ENCODE measurements at places on chromosomes 6 and 20.

DNA sequence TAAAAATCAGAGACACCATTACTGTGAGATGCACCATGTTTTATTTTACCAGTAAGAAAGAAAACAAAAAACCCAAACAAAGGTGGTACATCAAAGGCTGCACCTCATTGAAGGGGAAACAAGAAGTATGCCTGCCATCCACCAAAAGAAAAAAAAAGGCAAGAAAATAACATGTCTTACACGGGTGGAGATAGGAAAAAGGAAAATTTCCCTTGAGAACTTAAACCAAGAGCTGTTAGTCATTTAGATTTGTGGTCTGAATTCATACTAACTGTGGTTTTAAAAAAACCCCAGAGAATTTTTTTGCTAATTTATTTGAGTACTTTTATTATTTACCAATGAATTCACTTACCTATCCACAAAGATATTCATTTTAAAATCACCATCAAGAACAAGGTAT is 144.0 kb downstream of the LRRC1 start:
- DNase-seq, result no peak

- no peak for DNase-seq
Observed at GRCh38 chr6:149438855-149439254, 38.8 kb downstream of the SUMO4 start.

DNA sequence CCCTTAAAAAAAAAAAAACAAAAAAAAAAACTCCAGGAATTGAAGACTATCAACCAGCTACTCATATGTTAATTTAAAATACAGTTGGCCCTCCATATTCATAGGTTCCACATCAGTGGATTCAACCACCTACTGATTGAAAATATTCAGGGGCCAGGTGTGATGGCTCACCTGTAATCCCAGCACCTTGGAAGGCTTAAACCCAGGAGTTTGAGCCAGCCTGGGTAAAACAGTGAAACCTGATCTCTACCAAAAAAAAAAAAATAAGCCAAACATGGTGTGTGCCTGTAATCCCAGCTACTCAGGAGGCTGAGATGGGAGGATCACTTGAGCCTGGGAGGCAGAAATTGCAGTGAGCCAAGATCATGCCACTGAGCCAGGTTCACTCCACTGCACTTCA is 72.4 kb upstream of the SMIM8 start:
- no peak for DNase-seq

DNA sequence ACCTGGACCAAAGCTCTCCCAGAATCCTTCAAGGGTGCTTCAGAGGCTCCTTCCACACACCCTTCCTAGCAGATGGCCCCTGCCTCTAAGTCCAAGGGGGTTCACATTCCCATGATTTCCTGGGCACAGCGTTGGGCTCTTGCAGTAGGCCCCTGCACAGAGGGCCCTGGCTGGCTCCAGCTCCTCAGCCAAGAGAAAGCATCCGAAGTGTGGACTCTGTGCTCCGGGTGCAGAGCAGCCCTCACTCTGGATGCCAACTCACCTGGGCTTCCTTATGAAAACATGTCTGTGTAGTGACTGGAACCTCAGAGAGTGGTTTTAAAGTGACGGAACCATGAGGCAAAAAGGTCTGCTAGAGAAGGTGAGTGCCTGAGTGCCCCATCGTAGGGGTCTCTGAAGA is 11.6 kb downstream of the YTHDF1 start:
- DNase-seq, result no peak

DNA sequence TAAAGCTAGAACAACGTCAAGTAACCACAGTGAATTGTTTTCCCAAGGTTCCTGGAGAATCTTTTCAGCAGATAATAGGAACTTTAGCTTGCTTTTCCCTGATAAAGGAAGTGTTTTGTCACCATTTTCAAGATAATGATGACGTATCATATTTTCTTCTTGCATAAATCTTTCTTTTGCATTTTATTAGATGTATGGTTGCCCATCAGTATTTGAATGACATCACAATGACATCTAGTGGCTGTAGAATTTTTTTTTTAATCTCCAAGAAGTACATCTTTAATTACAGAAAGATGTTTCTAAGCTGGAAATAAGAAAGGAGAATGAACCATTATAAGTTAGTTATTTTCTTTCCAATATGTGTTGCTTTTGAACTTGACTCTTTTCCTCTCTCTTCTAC is 83.0 kb downstream of the CENPW start:
- no peak for DNase-seq

DNA sequence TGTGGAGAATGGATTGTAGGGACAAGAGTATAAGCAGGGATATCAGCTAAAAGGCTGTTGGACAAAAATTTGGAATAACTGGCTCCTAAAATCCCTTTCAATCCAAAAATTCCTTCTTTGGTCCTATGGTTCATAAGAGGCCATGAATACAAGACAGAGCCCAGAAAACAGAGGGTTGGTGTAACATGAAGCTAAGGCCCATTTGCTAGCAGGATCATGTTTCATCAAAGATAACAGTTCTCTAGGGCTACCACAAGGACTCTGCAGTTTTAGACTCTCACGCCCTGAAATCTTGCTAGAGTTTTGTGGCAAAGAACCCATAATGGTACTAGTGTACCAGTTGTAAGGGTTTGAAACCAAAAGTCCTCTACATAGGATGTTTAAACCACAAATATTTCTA is 327.8 kb upstream of the TBX18 start:
- no peak for DNase-seq

Measured in GM20000 (cell line).